Stimulated activated CD8-positive, alpha-beta memory T cell treated with anti-CD3 and anti-CD28 coated beads, Interleukin-4, amount 100 ng/mL, for 24 hours (primary cell): ENCODE measurements at places on chromosomes 3 and 15.
A peak's percentile ranks its signal among the peaks of the same experiment; 100 is the strongest.

DNA sequence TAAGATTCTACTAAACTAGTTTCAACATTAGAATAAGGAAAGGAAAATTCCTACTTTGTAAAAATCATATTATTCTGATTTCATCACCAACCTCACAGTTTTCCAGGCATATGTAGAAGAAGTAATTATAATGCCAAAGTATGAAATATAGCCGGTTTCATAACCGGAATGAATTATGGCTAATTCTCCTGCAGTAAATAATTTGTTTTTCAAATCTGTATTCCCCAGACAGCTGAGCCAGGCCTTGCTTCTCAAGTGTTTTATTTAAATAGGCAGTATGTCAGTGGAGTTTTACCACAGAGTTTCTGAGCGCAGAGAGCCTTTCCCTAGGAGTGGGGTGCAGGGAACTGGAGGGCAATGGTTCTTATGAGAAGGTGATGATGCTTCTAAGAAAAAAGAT is 8.7 kb upstream of the CPA3 start:
- no peak for DNase-seq

GRCh38 chr3:146524961-146525360 is 19.4 kb downstream of the PLSCR1 start:
- no peak for DNase-seq

GRCh38 chr3:119259821-119260220 is 19.1 kb upstream of the B4GALT4 start:
- no peak for DNase-seq

GRCh38 chr3:157130467-157131251 is 29.3 kb downstream of the CCNL1 start:
- peak; percentile 50 for DNase-seq
